ENCODE measurements at places on chromosomes 6 and 20.

DNA sequence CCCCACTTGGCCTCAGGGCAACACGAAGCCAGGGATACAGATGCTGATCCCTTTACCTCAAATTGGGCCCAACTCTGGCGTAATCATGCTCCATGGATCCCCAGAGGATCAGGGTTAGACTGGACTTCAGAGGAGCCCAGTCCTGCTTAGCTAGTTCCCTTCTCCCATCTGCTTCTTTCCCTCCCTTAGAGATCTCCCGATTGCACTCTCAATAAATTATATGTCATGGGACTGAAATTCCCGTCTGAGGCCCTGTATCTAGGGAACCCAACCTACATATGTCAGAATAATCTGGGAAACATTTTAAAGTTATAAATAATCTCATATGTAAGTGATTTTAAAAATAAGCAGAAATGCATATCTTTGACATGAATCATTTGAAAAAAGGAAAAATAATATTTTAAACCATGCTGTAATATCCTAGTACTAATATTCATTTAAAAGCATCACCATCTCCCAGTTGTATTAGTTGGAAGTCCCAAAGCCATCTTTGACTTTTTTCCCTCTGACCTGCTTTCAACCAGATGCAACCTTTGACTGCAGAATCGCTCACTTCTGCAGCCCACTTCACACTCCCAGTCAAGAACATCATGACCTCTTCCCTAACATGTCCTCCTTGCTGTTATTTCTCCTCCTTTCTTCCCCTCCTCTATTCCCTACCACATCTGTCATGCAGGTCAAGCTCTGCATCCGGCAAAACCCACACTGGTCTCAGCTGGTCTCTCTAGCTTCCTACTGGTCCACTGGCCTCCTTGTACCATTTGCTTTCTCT lies 393.6 kb downstream of the BTBD3 start:
- no peak for DNase-seq

- DNase-seq: no peak
These were observed 58.7 kb upstream of the MTHFD1L start for GRCh38 chr6:150806790-150807189.

- DNase-seq: no peak
These were observed 162.3 kb upstream of the TNFAIP3 start for GRCh38 chr6:137704802-137705159.

GRCh38 chr6:115467726-115468125 lies 593.0 kb downstream of the FRK start:
- DNase-seq: no peak

GRCh38 chr6:32933661-32934085 lies 7.2 kb downstream of the HLA-DMB start:
- DNase-seq: no peak

DNA sequence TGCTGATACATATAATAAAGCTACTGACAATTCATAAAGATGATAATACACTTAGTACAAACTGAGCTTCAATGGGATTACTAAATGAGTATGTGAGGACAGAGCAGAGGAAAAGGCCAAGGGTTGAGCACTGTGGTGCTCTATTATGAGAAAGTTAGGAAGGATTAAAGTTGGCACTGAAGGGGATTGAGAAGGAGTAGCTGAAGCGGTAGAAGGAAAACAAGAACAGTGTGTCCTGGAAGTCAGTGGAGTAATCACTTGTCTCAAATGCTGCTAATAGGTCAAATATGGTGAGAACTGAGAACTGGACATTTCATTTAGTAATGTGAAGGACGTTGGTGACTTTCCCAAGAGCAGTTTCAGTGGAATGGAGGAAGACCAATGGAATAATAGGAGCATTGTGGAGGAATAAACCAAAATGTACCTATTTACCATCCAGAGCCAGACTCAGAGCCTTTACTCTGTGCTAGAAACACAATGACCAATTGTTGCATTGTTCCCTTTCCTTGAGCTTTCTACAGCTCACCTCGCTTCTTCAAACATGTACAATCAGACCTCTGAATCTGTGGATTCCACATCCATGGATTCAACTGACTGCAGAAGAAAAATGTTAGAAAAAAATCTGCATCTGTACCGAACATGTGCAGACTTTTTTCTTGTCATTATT lies 255.9 kb downstream of the LAMA2 start:
- no peak for DNase-seq

DNA sequence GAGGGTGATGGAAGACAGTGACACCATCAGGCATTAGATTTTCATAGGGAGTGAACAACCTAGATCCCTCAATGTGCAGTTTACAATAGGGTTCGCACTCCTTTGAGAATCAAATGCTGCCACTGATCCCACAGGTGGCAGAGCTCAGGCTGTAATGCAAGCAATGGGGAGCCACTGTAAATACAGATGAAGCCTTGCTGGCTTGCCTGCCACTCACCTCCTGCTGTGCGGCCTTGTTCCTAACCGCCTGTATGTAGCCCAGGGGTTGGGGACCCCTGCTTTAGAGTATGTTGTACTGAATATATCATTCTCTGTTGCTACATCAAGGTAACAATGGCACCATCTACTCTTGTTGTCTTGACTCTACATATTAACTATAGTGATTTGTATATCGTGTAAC lies 37.1 kb downstream of the TPD52L1 start:
- no peak for DNase-seq

- no peak for DNase-seq
These were observed 54.2 kb downstream of the TSBP1 start for GRCh38 chr6:32317541-32317940.

GRCh38 chr6:41614715-41615114 lies 23.6 kb upstream of the MDFI start:
- no peak for DNase-seq

GRCh38 chr6:48311301-48311700 lies 200.3 kb upstream of the PTCHD4 start:
- no peak for DNase-seq

- no peak for DNase-seq
These were observed 107.5 kb downstream of the FAXC start for GRCh38 chr6:99241905-99242534.

- no peak for DNase-seq
These were observed 47.2 kb upstream of the MICB start for GRCh38 chr6:31450751-31451150.

DNA sequence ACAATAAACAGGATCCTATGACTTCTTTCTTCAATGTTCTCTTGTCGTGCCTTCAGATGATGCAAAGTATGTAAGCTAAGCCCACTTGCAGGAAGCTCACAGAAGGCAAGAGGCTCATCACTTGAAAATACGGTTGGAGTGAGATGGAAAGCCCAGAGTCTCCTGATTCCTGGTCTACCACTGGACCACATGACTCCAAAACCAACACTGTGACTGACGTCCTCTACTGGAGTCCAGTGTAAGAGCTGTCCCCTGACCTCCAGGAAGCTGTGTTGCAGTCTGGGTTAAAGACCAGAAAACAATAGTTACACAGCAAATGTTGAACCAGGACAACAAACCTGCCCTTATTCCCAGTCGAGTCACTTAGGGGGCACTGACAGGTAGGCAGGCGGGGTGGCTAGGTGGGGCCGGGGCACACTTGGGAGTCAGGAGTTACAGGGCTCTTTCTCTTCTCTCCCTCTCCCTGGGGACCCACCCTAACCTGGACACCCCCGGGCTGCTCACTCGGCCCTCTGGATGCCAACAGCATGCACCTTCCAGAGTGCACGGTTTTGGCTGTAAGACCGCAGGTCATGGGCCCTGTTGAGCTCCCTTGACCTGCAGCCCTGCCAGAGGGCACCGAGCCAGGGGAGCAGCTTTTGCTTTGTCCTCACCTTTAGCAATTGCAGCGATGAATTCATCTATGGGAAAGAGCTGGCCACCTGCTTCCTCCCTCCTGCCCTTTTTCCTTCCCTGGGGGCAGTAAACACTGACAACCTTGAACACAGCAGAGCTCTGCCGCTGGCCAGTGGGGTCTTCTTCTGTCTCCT lies 7.4 kb downstream of the PCK1 start:
- no peak for DNase-seq

GRCh38 chr6:72084992-72085569 lies 198.7 kb downstream of the RIMS1 start:
- no peak for DNase-seq

DNA sequence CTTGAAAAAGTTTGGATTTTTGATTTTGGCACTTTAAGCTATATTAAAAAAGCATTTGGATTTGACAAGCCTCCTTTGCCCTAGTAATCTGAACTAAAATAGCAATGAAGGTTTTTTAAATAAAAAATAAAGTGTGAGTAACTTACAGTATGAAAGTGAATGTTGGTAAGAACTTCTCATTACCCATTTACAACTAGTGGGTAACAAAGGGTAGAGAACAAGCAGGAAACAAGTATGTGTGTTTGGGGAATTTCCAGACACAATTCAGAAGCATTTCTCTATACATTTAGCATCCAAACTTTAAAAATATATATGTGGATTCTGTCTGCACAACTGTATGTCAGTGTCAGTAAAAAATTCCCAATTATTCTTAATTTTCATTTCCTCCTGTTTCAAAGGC lies 2.9 kb downstream of the TMEM30A start:
- no peak for DNase-seq

GRCh38 chr6:54255886-54256285 lies 52.4 kb upstream of the TINAG start:
- DNase-seq: no peak

GRCh38 chr6:4582506-4583417 lies 193.4 kb upstream of the CDYL start:
- no peak for DNase-seq

DNA sequence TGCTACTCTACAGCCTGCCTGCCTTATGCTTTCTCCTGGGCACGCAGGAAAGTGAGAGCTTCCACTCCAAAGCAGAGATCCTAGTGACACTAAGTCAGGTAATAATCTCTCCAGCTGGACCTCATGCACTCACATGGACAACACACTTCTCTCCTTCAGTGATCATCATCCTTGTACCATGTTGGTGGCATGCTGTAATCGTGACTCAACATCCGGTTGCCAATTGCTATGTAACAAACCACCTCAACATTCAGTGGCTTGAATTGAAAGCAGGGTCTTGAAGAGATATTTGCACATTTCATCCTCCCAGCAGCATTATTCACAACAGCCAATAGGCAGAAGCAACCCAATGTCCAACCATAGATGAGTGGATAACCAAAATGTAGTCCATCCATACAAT lies 40.3 kb upstream of the PPP1R3G start:
- DNase-seq: no peak

- no peak for DNase-seq
These were observed 8.8 kb downstream of the CARMIL1 start for GRCh38 chr6:25287941-25288340.

DNA sequence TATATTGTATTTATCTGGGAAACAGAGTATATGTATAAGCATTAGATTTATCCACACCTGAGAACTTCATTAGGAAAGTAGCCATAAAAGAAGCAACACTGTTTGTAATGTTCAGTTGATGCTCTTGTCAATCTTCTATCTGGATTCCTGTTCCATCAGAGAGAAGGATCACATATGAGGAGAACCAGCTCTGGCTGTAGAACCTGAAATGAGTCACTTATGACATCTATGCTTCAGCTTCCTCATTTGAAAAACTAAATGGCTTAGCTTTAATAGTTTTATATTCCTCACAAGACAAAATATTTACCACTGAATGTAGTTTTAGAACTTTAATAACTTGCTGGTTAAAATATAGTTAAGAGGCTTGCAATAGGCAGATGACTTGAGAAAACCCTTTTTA lies 144.7 kb downstream of the TASP1 start:
- DNase-seq: no peak

- DNase-seq: no peak
These were observed 128.5 kb downstream of the HFE start for GRCh38 chr6:26215585-26216358.

- no peak for DNase-seq
These were observed 1.3 kb downstream of the IYD start for GRCh38 chr6:150370112-150370511.

- DNase-seq: no peak
These were observed 431.2 kb upstream of the PTCHD4 start for GRCh38 chr6:48542191-48542590.

GRCh38 chr20:44750081-44750805 lies 4.6 kb downstream of the KCNK15 start:
- DNase-seq: no peak

DNA sequence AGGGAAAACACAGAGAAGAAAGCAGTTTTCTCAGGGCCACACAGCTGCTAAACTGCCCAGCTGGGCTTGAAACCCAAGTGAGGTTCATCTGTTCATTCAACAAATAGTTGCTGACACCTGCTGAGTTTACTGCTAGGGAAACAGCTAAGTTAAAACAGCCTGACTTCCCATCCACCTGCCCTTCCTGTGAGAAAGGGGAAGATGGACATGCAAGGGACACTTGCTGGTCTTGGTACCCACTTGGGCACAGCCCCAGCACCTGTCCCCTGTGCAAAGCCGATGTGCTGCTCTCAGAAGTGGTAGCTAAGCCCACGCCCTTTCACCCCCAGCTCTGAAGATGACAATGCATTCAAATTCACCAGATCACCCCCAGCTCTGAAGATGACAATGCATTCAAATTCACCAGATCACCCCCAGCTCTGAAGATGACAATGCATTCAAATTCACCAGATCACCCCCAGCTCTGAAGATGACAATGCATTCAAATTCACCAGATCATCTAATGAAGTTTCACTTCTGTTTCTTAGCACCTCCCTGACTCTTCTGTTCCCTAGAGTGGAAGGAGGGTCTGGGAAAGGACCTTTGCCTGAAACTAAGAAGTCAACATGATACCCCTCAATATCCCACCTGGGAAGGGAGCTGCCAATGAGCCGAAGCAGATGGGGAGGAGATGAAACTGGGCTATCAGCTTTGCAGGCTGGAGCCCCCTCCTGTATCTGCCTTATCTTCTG lies 46.0 kb upstream of the TOP1 start:
- DNase-seq: no peak

All from cortex of kidney (tissue), 1 donor.